AG20443 (cell line): ENCODE measurements at places on chromosomes 6 and 20.

DNA sequence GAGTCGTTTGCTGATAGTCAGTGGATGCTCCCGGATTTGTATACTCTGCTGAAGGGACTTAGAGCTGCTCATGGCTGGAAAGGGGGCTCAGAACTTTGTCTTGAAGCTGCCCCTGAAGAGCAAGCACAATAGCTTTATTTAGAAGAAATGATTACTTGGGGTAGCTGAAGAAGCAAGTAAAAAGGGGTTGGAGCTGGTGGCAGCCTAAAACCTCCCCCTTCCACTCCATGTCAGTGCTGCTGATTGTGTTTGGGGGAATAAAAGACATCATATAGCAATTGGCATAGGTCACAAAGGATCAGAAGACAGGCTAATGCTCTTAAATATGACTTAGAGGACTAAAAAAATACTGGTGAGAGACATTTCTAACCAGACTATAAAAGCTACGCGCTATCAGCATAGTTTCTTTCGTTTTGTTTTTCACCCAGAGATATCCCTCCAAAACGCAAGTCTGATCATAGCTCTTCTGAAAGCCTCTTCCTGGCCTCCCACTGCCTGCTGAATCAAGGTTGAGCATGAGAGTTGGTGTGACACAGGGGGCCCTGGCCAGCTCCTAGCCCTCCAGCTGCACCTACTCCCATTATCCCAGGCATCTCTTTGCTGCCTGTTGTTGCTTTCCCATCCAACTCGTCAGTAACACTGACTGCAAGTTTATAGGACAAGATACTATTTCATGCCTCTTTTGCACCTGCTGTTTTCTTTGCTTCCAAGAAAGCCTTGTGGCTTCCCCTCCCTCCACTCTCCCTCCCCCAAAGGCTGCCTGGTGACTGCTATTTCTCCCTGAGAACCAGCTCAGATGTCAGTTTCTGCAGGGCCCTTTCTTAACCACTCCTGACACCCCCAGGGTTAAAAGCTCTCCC, 33.9 kb upstream of the SGK1 start:
- no peak for DNase-seq

GRCh38 chr6:158329531-158329930, 17.3 kb downstream of the TULP4 start:
- no peak for DNase-seq

GRCh38 chr6:32886681-32887383, 32.8 kb downstream of the PSMB9 start:
- peak; percentile 66 for DNase-seq

DNA sequence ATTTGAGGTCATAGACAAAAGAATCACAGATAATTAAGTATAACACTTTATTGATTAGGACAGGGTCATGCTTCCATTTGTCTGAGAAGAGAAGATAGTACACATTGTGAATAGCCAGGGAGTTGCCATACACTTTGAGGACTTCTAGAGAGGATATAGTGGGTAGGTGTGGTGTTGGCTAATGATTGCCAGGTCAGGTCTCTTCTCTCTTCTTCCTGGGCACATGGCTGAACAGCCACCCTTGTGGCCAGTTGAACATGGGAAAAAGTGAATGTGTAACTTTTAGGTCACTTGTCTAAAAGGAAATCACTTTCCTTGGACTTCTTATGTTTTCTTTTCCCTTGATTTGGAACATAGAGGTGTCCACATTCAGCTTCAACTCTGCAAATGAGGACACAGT, 772.1 kb upstream of the MAP3K7 start:
- no peak for DNase-seq

- peak; percentile 50 for DNase-seq
Measured at GRCh38 chr6:134787261-134787877, 162.5 kb downstream of the ALDH8A1 start.

DNA sequence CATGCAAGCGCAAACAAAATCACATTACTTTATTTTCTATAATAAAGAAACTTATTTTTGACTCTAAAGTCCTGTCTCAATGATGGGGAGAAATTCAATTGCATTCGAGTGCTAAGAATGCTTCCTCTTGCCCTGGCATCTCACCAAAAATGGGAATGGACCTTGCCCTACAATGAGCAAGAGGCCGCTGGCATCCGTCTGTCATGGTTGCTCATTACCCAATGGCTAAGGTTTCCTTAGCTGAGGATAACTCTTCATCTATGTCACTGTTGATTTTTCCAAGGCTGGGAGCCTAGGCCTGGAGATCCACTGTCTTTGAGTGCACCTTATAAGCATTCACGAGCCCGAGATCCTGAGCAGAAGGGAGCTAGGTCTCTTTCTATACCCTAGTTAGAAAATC, 471.3 kb upstream of the NRSN1 start:
- DNase-seq: no peak

GRCh38 chr6:25315194-25316177, 36.3 kb downstream of the CARMIL1 start:
- no peak for DNase-seq

DNA sequence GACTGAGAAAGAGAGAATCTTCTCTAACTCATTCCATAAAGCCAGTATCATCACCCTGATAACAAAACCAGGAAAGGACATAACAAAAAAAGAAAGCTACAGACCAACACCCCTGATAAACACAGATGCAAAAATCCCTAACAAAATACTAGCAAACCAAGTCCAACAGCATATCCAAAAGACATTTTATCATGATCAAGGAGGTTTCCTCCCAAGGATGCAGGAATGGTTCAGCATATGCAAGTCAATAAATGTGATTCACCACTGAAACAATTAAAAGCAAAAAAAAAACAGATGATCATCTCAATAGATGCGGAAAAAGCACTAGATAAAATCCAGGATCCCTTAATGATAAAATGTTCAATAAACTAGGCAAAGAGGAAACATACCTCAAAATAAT, 24.5 kb upstream of the ALDH8A1 start:
- DNase-seq: no peak

DNA sequence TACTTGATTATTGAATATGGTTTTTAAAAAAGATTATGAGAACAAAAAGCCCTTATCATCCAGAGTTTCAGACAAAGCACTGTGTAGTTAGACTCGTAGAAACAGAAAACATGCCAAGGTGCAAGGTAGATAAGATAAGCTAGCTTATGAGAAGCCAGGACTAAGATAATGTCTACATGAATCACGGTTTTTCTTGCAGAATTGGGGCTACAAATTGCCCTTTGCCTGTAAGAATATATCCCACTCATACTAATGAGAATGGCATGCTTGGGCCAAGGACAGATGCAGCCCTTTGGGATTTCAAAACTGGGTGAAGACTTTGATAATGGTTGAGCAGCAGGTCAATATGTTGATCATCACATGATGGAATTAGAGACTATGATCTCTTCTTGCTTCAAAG, 165.3 kb upstream of the PREP start:
- no peak for DNase-seq

- peak; percentile 71 for DNase-seq
Measured at GRCh38 chr6:24430086-24430485, 27.4 kb downstream of the MRS2 start.

DNA sequence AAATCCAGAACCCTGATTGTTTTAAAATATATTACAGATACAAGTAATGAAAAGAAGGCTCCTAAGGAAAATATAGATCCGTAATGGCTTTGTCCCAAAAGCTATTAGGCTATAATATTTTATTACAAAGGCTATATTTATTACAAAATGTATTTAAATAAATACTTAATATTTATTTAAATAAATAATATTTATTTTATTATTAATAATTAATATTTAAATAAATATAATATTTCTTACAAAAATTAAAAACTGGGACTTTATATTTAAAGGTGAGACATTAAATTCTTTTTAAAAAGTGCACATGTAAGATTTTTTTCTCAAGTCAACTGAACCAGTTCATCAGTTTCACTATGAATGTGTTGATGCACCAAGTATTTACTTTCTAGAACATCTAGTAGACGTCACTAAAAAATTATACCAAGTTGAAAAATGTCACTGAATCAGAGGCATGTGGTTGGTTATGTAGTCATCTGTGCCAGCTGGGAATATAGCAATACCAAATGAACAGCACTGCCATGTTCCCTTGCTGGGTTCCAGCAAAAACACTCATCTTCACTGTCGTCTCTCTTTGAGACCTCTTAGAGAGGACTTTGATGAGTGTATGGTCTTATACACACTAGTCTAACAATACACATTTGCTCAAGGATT, 278.9 kb downstream of the ESR1 start:
- DNase-seq: no peak

DNA sequence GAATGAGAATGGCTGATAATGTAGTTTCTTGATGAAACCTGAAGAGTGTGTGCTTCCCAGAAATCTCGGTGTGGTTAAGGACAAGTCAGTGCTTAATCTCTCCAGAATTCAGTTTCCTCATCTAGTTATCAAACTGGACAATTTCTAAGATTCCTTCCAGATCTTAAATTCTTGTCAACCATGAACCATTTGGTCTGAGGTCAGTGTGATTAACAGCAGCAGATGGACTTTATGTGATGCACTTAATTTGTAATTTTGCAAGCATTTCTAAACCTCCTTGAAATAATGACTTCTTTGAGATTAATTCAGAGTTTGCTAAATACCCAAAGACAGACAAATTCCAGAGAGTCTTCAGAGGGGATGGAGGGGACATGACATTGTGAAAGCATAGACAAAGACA, 160.3 kb downstream of the KIF16B start:
- no peak for DNase-seq

DNA sequence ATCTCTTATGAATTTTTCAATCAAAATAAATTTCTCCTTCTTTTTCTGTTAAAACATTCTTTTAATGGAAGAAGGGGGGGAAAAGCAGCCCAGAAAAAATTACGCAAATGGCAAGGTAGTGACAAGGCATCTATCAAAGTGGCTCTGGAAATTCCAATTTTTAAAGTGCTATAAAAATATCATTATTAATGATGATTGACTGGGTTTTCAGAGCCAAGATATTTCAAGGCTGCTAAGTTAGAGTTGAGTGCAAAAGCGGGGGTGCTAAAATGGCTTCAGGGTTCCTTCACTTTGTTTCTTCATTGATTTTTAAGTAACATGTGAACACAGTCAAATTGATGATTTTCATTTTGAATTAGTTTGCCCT, 171.6 kb upstream of the CITED2 start:
- DNase-seq: no peak

- DNase-seq: no peak
Measured at GRCh38 chr20:54774426-54774825, 299.0 kb downstream of the DOK5 start.

GRCh38 chr6:90044182-90044832, 150.0 kb downstream of the GJA10 start:
- no peak for DNase-seq

DNA sequence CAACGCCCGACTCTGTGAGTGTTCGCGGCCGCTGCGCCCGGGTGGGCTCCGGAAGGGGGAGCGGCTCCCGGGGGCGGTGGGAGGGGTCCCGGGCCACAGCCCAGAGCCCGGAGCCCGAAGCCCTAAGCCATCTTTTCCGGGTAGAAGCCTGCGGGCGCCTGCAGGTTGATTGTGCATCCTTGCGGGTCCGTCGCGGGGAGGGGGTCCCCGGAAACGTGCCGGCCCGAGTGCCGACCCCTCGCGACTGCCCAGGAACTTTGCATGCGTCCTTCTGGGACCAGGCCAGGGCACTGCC, 413 bp downstream of the PTPRA start:
- no peak for DNase-seq

GRCh38 chr6:139754898-139755775, 380.7 kb upstream of the CITED2 start:
- DNase-seq: no peak

DNA sequence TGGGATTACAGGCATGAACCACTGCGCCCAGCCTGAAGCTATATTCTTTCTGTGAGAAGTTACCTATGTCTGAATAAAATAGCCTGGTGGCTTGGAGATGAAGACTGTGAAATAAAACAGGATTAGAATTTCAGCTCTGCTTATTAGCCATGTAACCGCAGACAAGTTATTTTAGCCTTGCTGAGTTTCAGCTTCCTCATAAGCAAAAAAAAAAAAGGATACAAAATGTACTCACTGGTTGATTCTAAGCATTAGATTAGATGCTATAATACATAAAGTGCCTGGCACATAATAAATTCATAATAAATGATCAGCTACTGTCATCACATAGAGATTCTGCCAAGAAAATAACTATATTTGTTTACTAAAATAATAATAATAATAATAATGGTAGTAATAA, 98.8 kb downstream of the EPB41L2 start:
- DNase-seq: no peak

- no peak for DNase-seq
Measured at GRCh38 chr6:36989264-36989663, 3.3 kb upstream of the MTCH1 start.

- no peak for DNase-seq
Measured at GRCh38 chr6:90415178-90415577, 118.5 kb upstream of the BACH2 start.

GRCh38 chr6:44842616-44843015, 455.1 kb downstream of the CDC5L start:
- DNase-seq: no peak

- no peak for DNase-seq
Measured at GRCh38 chr20:50932016-50932485, 814 bp upstream of the ADNP start.

DNA sequence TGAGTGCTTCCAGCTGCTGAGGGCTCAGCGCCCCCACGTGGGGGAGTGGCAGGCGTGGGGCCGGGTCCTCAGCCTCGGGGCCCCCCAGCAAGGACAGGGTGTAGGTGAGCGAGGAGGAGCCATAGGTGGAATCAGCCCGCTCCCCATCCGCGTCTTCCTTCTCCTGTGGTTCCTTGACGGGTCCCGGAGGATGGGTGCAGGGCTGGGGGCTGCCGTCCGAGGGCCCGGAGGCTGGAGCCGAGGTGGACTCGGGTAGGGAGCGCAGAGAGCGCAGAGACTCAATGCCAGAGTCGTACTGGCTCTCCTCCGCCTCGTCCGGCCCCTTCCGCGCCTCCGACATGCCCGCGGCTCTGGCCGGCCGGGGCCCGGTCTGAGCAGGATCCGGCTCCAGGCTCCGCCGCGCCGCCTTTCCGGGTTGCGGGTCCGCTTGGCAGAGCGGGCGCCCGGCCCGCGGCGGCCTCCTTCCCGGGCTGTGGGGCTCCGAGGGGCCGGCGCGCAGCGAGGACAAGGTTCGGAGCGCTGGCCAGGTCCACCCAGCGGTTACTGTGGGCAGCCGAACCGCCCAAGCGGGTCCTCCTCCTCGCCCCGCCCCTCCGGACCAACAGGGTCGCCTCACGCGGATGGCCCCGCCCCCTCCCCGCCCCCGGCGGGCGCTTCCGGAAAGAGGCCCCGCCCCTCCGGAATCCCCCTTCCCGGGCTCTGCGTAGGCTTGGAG, at the start of gene NFKBIE:
Gene NFKBIE, minus strand, starts transcription at position 545 of the 715 bp plus-strand sequence. Its CDS starts 205 bp downstream, at position 340.
- DNase-seq: peak; percentile 98

- DNase-seq: no peak
Measured at GRCh38 chr6:16602035-16602434, 159.2 kb downstream of the ATXN1 start.

DNA sequence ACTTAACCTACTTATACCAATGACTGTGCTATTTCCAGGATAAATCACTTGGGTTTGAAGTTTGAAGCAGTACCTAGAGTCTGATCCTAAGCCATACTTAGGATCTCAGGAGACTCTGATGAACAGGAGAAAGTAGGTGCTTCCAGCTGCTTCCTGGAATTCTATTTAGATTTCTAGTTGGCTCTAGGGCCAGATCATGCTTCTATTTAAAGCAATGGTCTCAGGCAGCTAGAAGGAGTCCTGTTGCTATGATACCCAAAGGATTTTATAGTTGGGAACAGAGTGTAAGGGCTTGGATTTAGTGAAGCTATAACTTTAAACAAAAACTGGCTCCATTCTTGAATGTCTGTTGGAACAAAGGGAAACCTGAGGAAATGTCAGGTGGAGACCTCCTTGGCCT, 52.4 kb upstream of the TINAG start:
- DNase-seq: no peak
